ENCODE measurements at places on chromosomes 2 and 18.

GRCh38 chr2:205754924-205755321 lies 72.6 kb downstream of the NRP2 start:
- DNase-seq, result no peak

- DNase-seq, result no peak
These were observed 280.5 kb downstream of the TCF4 start for GRCh38 chr18:55307505-55307904.

- DNase-seq, result no peak
These were observed 9.0 kb upstream of the DSEL start for GRCh38 chr18:67525328-67526099.

- no peak for DNase-seq
These were observed 17.0 kb downstream of the MBOAT2 start for GRCh38 chr2:8986327-8986976.

DNA sequence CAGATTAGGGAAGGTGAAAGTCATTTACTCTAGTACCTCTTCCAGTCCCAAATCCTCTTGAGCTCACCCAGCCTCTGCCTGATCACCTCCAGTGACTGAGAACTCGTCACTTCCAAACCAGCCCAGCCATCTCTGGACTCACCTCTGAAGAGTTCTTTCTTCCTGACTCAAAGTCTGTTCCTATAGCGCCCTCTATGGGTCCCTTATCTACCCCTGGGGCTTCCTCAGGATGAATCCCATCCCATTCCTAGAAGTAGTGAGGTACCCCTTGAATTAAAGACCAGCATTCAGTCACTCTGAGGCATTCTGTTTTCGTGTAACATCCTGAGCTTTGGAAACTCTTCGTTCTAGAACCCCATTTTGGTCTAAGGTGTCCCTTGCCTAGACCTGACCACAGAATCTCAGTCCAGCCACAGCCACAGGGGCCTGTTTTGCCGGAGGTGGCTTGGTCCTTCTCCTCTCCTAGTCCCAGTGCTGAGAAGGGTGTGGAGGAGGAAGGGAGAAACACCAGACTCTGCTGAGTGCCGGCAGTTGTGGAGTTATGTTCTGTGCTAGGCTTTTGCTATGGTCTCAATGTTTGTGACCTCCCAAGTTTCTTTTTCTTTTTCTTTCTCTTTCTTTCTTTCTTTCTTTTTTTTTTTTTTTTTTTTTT lies 32.7 kb downstream of the SIX3 start:
- no peak for DNase-seq

DNA sequence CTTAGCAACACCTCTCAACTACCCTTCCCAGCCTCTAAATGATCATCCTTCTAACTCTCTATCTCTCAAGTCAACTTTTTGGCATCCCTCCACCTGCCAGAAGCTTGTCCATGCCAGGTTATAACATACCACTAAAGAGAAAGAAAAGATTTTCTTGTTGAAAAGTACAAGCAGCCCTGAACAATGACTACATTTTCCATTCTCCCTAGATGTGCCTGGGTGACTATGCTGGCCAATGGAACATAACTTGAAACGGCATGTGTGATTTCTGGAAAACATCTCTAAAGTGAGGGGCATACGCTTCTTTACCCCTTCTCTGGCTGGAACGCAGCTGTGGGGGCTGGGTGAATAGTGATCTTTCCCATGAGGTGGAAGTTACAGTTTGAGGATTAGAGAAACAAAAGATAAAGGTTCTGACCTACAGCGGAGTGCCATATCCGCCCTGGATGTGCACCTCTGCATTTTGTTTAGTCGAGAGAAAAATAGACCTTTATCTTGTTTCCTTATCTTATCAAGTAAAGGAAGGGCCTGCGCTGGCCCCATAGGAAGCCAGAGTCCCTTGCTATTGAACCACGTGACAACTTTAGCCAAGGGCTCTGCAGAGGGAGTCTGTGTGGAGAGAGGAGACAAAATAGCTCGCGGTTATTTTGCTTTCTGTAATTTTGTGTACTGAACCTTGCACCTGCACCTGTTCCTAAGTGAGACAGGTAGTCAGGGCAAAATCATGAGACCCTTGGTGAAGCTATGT lies 436.8 kb downstream of the TGIF1 start:
- no peak for DNase-seq

- DNase-seq, result no peak
These were observed 167.2 kb downstream of the NUP35 start for GRCh38 chr2:183291436-183291835.

GRCh38 chr2:121049950-121050585 lies 234.9 kb downstream of the TFCP2L1 start:
- no peak for DNase-seq

GRCh38 chr2:117057016-117057415 lies 757.5 kb upstream of the DDX18 start:
- no peak for DNase-seq

- DNase-seq, result no peak
These were observed 300.8 kb downstream of the NDUFA10 start for GRCh38 chr2:239724194-239724849.

DNA sequence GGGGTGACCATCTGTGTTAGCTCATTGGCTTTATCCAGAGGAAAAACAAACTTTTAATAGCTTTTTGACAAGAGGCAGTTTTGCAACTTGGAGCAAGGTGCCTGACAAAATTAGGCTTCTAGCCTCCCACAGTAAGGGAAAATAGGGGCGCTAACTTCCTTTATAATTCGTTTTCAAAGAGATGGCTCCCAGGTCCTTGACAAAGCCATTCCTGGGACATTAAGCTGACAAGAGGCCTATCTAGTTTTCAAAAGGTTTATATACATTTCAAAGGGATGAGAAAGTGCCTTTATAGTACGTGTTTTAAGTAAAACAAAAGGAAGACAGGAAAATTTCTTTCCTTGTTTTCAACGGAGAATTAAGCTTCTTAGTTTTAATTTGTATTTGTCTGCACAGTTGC lies 159.4 kb upstream of the GCFC2 start:
- DNase-seq, result no peak

DNA sequence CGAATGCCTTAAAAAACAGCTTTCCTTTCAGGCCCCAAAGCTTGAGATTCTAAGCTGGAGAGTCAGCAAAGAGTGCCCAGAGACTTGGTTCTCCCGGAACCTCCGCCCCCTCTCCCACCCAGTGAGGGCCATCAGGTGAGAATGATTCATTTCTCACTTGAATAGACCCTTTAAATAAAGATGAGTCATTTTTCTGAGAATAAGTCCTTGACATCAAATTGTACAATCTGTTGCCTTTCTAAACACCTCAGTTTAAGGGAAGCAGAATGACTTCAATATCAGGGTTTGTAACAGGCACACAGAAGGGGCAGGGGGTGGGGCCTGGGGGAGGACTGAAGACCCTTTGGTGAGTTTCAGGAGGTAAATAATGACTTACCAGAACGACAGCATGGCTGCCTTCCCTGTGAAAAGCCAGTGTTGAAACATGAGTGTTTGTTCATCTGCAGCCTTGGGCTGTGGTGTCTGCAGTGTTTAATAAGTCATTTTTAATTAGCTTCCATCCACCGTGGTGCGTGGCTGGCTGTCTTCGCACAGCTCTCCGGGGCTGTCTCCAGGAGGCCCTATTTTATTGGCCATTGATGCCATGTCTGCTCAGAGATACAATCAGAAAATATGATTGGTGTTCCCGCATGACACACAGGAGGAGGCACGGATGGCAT lies 134.9 kb upstream of the ZNF236 start:
- no peak for DNase-seq

DNA sequence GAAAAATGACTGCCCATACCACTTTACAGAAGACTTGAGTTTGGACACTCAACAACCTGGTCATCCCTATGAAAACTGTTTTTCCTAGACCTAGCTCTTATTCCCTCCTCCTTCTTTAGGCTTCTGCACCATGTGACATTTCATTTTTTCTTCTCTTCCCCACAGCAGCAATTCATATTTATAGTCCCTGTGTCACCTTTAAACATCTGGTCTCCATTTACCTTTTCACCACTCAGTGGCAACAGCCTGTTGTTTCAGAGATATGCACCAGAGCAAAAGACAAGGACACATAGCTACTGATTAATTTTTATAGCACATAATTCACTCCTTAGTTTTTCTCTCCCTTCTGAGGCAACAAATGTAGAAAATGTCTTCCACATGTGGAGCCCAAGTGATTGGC lies 118.7 kb downstream of the RIT2 start:
- no peak for DNase-seq

DNA sequence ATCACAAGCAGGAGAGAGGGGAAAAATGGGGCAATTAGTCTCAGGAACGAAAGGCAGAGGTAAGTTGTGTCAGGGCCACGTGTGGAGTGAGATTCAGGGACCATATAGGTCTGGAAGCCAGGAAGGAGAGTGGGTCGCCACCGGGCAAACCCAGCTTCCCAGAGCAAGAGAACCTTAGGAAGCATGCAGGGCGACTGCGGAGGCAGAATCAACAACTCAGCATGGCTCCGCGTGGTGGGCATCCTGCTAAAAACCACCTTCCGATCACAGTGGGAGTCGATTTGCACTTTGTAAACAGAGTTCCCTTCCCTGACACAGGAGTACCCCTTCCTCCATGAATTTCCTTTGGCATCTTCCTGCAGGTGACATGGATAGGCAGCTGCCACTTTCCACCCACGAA lies 114.6 kb downstream of the TTC32 start:
- DNase-seq, result no peak

DNA sequence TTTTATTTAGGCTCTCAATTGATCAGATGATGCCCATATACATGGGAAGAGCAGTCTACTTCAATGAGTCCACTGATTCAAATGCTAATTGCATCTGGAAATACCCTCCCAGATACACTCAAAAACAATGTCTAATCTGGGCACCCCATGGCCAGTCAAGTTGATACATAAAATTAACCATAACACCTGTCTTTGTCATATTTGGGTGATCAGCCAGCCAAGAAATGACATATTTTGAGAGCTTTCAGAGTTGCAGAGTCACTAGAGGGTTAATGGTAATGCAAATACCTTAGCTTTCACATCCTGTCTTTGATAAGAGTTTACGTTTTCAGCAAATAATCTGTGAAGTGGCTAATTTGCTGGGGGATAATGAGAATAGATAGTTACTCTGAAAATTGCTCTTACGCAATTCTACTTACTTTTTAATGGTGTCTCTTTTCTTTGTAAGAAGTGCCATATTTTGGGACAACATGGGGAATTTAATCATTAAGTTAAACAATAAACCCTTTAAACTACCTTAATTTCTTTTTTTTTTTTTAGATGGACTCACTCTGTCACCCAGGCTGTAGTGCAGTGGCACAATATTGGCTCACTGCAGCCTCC lies 49.1 kb downstream of the CCDC195 start:
- DNase-seq, result no peak

- DNase-seq, result no peak
These were observed 614.0 kb upstream of the CRIM1 start for GRCh38 chr2:35741556-35741955.

DNA sequence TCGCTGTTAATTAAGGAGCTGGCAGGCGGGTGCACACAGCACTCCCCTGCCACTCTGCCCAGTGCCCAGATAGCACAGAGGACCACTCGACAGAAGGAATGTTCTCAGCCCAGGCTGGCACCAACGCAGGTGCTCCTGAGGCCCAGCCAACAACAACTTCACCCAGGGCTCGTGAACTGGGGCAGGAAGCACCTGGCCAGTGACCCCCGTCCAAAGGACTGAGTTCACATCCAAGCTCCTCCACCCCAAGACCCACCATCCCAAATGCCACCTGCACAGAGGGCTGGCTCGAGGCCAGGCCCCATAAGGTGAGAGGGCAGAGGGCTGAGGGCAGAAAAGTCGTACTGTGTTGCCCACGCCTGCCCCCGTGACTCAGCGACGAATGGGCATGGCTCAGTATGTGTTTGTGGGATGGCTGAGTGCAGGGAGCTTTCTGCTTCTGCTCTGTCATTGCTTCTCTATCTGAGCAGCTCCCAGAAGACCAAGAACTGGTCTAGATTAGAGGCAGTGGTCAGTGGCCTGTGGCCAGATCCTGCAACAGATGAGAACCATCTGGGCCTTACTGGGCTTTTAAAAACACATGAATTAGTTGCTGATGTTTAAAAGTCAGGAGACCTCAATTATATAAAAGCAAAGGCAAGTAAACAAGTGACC lies 68.4 kb downstream of the POLR1A start:
- DNase-seq, result no peak

DNA sequence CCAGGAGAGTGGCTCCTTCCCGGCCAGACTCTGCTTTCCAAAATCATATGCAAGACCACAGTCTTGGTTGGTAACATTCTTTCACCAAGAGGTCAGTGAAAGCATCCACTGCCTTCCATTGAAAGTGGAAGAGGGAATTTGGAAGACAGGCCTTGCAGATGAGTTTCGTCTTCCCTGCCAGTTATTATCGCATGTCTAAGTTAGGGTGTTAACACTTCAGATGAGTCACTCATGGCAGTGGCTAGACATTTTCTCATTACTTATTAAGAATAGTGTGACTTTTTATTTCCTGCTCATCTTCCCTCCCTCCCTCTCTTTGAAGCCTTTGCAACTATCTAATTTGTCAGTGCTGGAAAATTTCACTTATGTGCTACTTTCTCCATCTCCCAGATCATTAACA lies 102.9 kb upstream of the EPB41L3 start:
- no peak for DNase-seq

DNA sequence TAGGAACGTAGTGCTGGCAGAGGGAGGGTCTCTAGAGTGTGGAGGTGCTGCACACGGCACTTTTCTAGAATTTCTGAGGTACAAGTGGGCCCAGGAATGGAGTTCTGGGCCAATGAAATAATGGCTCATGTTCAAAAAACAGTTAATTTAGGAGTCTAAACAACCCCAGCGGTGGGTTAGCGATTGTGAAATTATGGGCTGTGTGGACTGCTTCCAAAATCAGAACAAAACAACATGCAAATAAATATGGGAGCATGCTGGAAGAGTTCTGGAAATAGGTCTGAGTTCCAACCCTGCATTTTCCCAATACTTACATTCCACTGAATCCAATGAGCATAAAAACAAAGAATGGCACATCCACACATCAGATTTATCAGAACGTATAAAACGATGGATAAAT lies 317.6 kb downstream of the AFF3 start:
- no peak for DNase-seq

DNA sequence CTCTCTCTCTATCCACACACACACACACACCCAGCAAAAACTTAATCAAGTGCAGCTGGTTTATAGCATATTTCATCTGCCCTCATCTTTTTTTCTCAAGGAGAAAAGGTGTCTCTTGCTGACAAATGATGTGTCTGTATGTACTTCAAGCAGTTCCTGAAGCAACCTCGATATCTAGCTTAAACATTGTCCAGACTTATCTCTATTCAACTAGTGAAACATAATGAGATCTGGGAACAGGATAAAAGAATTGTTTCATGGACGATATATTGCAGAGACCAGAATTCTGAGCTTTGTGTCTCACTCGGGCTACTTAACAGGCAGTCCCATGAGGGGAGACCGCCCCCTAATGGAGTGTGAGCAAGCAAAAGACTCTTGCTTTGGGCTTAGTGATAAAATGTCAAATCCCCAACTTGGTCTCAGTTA lies 929.2 kb upstream of the SOX11 start:
- no peak for DNase-seq

- DNase-seq, result no peak
These were observed 108.1 kb downstream of the AOX1 start for GRCh38 chr2:200693836-200694470.

Data from stimulated activated CD8-positive, alpha-beta memory T cell treated with anti-CD3 and anti-CD28 coated beads, Interleukin-15, amount 100 ng/mL, for 24 hours (primary cell).